ENCODE measurements at places on chromosomes 2 and 18.

- no peak for DNase-seq
These were observed 187.4 kb downstream of the CCDC102B start for GRCh38 chr18:68985172-68985820.

DNA sequence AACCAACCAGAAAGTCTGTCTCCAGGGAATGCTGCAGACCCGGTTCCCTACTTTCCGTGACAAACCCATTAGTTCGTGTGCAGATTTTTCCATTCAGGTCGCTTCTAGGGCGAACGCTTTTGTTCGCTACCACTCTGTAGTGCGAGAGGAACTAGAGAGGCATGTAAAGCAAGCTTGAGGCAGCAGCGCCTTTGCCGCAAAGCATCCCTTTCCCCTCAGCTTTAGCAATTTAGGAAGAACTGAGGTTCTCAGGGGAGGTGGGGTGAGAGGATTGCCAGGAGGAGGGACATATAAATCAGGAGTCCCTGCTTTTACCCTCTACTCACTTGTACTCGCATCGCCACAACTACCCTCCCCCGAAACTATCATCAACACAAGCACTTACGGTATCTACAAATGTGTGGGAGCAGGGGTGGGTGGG, 748 bp upstream of the ZNF804A start:
- no peak for DNase-seq

DNA sequence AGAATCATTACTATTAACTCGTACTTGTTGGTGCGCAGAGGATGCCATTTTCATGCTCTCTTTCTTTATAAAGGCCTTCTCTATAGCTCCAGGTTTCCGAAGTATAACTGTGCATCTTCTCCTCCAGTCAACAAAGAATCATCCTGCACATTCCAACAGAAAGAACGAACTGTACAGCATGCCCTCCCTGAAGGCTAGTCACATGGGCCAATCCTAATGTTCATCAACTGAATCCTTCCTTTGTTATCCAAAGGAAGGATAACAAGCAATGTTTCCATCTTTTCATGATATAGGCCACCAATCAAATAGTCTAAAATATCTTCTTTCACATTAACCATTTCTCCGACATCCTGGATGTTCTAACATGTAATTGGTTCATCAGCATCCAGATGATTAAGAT, 66.9 kb upstream of the LDLRAD4 start:
- DNase-seq = no peak

GRCh38 chr2:40477361-40477760, 25.5 kb upstream of the SLC8A1 start:
- no peak for DNase-seq

- no peak for DNase-seq
These were observed 274.9 kb upstream of the UBE2E3 start for GRCh38 chr2:180705551-180705950.

DNA sequence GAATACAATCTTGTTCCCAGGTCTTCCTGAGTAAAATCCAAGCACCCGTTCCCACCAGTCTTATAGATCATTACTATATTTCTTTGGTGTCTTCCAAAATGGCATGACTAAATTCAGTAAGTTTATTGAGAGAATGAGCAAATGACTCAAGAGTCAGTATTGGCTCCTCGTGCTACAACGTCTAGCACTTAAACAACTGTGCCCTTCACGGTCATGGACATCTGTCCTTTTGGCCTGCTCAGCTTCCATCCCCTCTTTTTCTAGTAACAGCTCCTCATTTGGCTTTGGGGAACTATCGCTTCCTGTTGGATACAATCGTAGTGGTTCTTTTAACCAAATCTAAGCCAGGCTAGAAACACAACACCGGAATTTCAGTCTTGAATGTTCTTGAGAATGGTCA, 24.1 kb upstream of the FZD7 start:
- DNase-seq = no peak
